ENCODE measurements at places on chromosomes 12 and 14.
A peak's percentile ranks its signal among the peaks of the same experiment; 100 is the strongest.

GRCh38 chr12:52535574-52535973 lies 15.4 kb upstream of the KRT5 start:
- DNase-seq, result no peak

- DNase-seq, result no peak
Measured at GRCh38 chr12:40170593-40170992, 54.2 kb upstream of the LRRK2 start.

DNA sequence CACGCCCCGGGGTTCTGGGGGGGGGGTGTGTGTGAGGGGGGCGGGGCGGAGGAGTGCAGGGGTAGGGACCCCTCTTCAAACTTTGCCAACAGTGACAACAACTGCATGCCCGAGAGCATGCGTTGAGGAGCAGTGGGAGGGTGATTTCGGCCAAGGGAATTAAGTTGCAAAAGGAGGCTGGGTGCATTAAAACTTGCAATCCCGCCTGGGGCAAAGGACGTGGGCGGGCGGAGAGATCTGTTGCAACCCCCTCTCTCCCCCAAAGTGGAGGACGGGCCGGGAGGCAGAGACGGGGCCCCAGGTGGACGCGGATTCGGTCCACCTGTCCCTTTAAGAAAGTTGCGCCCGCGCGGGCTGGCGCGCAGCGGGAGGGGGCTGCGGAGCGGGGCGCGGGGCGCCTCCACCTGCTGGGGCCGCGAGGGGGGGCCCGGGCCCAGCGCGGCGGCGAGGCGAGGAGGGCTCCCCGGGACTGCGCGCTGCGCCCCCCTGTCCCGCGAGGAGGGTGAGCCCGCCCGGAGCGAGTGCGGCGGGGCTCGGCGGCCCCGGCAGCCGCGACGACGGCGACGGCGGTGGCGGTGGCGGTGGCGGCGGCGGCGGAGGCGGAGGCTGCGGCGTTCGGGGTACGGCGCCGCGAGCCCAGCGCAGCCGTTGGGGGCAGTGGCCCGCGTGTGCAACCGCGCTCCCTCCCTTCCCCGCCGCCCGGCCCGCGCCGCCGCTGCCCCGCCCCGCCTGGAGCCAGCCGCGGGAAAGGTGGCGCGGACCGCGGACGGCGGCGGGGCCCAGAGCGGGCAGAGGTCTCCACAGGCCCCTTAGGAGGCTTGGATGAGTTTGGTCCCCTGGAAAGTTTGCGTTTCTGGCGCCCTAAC lies 530 bp upstream of the FOXN4 start:
- no peak for DNase-seq

DNA sequence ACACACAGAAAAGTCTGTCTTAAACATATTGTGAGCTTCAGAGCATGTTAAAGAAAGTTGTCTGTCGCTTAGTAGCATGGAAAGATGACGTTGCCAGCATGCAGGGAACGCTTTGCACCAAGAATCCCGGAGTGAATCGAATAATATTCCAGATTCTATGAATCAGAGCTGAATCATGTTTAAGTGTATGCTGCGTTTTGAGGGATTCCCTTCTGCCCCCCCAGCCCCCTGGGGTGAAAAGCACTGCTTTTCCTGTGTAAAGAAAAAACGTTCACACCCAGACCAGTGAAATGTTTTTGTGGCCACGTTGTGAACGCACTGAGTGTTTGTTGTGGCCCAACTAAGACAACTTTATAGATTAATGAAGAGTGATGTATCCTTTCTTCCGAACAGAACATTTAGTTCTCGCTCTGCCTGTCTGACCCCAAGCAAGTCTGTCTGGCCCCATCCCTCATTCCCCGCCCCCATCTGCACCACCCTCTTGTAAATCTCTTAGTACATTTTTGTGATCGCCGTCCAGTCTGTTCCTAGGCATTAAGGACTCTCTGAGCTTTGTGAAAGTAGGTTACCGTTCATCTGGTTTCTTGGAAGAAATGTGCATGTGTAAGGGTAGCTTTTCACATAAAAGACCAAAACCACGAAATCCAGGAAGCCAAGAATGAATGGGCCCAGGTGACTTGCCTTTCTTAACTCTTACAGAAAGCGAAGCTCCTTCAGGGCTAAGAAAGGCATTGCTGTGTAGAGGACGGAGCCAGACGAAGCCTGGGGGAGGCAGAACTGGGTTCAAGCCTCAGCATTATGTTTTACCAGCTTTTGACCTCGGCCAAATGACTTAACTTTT lies 103.0 kb downstream of the SAMD4A start:
- no peak for DNase-seq

- peak; percentile 45 for DNase-seq
Measured at GRCh38 chr12:32365473-32366064, 33.8 kb upstream of the FGD4 start.

- no peak for DNase-seq
Measured at GRCh38 chr12:66239295-66239694, 50.3 kb downstream of the IRAK3 start.

GRCh38 chr12:42459336-42459847 lies 130.2 kb downstream of the PRICKLE1 start:
- no peak for DNase-seq

DNA sequence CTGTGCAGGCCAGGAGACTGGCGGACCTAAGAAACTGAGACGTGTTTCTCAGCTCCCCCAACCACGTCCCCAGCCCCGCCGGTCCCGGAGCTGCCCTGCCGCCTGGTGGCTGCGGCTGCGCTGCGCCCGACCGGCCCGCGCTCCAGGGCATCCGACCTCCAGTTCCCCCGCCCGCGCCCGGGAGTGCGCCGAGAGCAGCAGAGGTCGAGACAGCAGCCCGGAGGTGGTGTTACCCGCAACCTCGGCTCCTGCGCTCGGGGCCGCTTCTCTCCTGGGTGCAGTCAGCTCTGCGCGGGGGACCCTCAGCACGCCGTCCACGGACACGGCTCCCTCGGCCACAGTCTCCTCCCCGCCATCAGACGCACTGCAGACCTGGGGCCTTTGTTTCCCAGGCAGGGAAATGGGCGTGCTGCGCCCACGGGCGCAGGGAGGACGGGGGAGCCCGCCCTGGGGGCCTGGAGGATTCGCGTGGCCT lies 21.6 kb upstream of the GPR132 start:
- peak; percentile 36 for DNase-seq

DNA sequence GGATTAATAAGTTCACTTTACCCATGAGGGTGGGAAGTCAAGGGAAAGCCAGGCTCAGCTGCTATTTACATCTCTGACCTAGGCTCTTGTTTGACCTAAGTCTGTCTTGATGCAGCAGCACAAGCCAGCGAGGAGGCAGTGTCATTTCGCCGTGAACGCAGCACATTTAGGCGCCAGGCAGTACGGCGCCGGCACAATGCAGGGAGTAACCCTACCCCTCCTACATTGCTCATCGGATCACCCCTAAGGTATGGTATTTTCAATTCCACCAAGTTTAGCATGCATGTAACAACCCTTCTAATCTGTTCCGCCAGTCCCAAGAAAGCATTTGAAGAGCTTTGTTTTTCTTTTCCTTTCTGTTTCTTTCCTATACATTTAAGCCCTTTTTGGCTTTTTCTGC lies 81.2 kb downstream of the PCNX1 start:
- no peak for DNase-seq

DNA sequence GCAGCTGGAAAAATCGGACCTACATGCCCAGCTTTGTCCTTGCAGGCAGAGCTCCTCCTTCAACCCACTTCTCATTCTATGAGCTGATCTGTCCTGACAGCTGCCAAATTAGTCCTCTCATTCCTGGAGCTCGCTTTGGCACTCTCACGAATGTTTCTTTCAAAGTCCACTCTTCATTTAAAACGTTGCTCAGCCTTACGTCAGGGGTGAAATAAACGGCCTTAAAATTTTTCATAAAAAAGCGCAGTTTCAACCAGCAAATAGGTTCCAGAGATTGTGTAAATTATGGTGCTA lies 120.9 kb upstream of the HIF1A start:
- no peak for DNase-seq

DNA sequence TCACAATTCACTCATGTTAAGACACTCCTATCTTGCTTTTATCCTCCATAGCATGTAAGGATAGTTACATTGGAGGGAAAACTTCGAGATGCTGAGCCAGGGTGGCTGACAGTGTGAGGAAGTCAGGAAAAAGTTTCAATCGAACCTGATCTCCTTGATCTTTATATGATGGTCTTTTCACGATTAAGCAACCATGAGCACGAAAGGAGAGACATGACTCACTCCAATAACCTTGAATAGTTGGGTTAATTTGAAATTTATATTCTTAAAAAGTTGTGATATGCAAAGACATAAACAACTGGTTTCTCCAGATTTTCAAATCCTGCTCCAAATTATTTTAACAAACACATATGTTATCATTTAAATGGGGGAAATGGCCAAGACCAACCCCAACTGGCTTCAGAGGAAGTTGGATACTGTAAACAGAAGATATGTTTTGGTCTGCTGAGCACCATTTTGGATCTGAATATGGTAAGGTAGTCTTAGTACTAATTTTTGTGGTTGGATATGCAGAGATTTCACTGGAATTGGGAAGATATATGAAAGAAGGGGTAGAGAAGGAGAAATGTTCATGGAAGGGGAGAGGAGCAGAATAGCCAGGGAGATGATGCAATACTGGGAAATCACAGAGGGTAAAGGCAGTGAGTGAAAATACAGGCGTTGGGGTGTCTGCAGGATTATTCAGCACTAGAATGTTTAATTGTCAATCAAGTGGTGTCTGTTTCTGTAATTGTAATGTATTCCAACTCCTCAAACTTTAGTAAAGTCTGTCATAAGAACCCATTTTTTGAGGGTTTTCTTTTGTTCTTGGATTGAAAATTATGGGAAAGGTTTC lies 185.2 kb upstream of the SLC38A2 start:
- no peak for DNase-seq

- DNase-seq, result no peak
Measured at GRCh38 chr12:6935371-6936193, 7.8 kb downstream of the ATN1 start.

GRCh38 chr12:93626160-93626559 lies 51.0 kb upstream of the CRADD start:
- DNase-seq, result no peak

DNA sequence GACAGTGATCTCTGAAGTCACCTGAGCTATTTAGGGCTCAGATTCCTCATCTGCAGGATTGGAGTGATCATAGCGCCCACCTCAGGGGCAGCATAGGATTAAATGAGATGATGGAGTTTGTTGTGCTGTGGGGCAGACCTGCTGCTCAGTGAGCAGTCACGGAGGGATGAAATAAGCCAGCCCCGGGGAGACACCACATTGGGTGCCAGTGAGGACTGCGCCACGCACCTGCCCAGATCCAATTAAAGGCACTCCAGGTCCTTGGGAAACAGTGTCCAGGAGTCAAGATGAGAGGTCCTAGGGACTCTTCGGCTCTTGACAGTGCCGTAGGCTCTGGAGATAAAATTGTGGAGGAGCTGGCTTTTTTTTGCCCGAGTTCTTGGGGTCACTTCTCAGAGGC lies 166.2 kb downstream of the ADGRD1 start:
- no peak for DNase-seq

GRCh38 chr14:51304941-51305340 lies 64.9 kb downstream of the TMX1 start:
- no peak for DNase-seq

- DNase-seq, result no peak
Measured at GRCh38 chr14:36973806-36974442, 198.5 kb downstream of the SLC25A21 start.

DNA sequence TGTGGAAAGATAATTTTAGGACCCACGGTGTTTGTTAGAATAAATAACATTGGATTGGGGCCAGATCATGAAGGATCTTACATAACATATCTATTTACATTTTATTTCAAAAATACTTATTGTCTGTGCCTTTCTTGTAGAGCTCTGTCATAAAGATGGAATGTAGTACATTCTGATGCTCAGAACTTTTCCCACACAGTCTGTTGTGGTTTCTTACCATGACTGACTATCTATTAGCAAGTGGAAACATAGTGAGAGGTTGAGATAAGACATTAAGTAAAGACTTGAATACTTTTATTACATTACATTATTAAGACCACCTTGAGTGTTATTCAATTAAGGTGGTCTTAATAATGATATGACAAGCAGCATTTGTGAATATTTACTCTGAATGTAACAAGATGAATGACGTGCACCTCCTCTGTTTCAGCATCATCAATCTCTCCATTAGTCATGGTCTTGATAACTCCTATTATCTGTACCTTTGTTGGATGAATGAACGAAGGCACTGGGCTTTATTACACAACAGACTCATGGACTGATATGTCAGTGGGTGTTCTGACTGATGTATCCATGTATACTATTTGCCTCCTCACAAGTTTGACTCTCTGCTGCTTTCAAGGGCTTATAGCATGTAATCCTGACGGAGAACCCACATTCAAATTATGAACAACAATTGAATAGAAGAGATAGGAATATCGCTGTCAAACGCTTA lies 883.0 kb upstream of the FLRT2 start:
- DNase-seq, result no peak

DNA sequence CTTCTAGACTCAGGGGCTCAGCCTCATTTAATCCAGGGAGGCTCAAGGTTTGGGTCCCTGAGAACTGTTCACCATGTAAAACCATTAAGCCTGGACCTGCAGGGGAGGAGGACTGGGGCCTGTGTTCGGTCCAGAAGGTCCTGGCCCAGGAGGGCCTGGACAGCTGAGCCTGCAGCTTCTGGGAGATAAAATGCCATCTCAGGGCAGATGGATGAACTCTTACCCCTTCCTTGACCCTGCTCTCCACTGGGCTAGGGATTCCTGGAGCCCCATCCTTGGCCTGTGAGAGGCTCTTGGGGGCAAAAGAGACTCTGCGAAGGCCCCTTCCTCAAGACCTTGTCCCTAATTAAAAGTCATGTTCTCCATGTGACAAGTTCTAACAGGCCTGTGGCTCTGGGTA lies 51.2 kb downstream of the PRMT8 start:
- DNase-seq, result no peak

DNA sequence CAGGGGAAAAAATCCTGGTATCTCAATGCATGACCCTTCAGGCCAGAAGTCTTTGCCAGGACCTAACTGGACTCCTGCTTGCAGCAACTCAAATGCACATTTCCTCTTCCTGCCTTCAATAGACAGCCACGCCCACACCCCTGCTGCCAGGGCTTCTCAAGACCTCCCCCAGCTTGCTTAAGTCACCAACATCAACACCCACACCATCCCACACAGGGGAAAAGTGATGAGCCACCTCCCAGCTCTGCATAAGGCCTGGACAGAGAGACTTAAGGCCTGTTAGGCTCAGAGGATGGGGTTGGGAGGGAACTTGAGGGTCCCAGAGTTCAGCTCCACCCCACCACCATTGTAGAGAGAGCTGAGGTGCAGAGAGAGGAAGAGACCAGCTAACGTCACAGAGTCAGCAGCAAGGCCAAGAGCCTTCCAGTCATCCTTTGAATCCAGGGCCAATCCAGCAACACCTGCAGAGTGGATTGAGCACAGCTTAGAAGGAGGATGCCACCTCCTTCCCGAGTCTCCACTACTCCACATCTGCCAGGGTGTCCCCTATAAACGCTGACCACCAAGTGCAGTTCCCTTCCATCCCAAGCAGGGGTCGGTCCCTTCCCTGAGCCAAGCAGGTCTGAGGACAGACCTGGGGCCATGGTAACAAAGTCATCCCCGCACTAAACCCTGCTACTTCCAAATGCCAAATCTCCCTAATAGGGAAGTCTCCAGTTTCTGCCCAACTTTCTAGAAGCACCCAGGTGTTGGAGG lies 50.0 kb downstream of the KDM2B start:
- DNase-seq, result no peak

GRCh38 chr14:71103662-71104484 lies 196.6 kb downstream of the PCNX1 start:
- peak; percentile 61 for DNase-seq

Data from NCI-H748 treated with DMSO at 0.1 percent for 48 hours (cell line).